ENCODE measurements at places on chromosomes 7 and 10.

- DNase-seq = no peak
These were observed 29.7 kb upstream of the SEC61G start for GRCh38 chr7:54788664-54789063.

- no peak for DNase-seq
These were observed 130.2 kb downstream of the EGFR start for GRCh38 chr7:55149001-55149400.

DNA sequence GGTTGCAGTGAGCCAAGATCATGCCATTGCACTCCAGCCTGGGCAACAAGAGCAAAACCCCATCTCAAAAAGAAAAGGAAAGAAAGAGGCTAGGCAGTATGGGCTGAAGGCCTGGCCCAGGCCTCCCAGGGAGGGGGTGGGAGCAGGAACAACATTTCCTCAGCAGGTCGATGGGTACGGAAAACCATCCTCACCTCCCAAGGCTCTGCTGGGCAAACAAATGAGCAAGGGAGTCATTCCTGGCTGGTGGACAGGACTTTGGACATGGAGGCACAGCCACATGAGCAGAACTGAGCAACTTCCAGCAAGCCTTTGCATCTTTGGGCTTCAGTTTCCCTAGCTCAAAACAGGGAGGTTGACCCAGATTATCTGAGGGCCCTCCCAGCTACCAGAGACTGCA lies 13.0 kb downstream of the OGDHL start:
- no peak for DNase-seq

DNA sequence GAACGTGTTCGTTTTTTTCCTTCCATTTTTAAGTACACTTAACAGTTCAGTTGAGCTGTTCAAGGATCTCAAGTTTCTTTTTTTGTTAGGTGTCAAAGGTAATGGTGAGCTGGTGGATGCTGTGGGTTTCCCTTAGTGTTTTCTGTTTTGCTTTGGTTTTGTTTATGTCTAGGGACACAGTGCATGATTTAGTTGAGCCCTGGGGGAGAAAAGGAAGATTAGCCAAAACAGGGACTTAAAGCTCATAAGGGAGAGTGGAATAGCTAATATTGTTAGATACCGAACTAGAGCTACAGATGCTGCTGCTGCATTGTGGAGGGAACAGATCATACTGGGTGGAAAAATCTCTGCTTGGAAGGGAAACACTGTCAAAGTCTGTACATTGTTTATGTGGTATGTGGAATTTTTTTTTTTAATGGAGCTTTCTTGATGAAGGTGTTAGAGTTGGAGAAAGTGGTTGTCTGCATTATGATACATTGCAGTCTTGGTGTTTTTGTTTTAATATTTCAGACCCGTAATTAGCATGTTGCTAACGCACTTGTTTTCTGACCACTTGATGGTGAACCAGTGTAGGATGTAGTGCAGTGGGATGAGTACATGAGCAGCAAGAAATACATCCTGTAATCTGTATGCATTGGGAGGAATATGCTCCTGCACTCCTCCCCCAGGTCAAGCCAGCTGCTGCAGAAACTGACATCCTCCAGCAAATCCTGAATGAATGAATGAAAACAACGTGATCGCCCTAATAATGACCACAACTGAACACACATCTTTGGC lies 2.1 kb downstream of the GLCCI1 start:
- no peak for DNase-seq

DNA sequence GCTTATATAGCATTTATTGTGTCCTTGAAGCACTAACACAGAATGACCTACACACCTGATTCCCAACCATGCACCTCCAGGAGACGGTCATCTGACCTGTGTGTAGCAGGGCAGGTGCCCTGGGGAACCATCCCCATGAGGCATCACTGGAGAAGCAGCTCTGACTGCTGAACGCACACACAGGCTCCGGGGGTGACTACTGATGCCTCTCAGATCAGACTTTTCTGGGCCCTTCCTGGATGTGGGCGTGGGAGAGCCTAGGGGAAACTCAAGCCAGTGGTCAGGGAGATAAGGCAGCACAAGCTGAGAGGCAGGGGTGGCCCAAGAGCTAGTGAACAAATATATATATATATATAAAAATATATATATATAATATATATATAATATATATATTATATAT lies 37.6 kb downstream of the CPXM2 start:
- no peak for DNase-seq

DNA sequence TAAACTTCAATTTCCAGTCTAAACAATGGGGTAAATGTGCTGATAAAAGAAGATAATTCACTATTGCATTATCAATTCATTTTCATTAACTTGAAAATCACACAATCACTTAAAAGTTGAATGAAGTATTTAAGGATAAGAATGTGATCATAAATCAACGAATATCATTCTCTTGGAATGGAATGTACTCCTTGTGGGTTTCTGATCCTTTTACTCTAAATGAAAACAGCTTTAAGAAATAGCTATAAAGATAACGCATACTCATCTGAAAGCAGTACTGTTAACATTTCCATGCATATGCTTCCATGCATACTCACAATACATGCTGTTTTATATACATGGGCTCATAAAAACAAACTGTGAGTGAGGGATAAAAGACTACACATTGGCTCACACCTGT lies 108.8 kb downstream of the ATE1 start:
- no peak for DNase-seq

Measured in activated CD8-positive, alpha-beta memory T cell treated with anti-CD3 and anti-CD28 coated beads for 4 hours (primary cell).